ENCODE measurements at places on chromosomes 6 and 20.

DNA sequence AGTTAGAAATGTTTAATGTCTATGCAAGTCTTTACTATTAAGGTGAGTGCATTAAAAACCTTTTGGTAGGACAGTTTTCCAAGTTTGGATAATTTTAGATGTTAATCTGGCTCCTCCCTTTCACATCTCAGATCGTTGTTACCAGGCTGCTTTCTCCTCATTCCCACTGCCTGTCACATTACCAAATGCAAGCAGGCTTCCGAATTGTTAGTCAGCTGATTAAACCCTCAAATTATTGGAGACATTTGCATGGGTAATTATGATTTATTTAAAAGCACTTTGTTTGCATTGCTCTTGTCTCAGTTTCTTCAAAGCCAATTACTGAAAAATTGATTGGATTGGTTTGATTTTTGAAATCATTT, 816.5 kb downstream of the KIF16B start:
- DNase-seq: no peak

GRCh38 chr6:168992446-168993144, 261.1 kb downstream of the THBS2 start:
- DNase-seq: no peak

DNA sequence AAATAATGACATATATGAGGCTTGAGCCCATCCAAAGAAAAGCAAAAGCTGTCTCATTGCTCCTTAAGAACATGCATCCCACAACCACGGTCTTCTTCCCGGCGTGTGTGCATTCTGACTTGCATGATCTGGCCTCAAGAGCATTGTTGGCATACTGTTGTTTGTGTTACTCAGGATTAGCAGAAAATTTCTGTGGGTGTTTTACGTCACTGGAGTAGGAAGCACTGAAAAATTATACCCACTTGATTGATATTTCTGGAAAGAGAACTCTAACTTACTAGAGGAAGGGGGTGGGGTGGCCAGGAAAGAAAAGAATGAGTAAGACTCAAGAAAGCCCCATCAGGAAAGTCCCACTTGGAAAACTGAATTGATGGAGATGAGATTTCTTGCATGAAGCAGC, 326.2 kb upstream of the PRDM1 start:
- DNase-seq: no peak

- DNase-seq: no peak
These were observed 234.1 kb downstream of the CDH26 start for GRCh38 chr20:60192326-60192725.

DNA sequence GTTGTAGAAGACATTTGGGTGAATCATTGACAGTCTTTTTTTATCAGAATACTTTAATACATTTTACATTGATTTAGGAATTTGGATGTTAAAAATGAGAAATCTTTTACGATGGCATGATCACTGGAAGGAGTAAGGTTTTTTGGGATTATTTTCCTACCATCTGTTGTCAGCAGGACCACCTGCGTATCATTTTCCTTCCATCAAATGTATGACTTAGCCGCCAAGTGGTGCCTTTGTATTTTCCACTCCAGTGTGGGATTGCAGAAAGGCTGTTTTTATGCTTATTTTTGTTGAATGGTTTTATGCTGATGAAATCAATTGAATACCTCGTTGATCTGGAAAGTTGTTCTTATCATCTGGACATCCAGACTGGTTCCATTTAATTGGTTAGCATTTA, 35.8 kb downstream of the AKAP12 start:
- DNase-seq: no peak

Measured in esophagus squamous epithelium (tissue), 5 donors.